Activated CD4-positive, alpha-beta T cell treated with anti-CD3 and anti-CD28 coated beads for 1 hour (primary cell): ENCODE measurements at places on chromosomes 7 and 10.

GRCh38 chr10:68561865-68562649, 1.9 kb downstream of the TET1 start:
- no peak for DNase-seq

DNA sequence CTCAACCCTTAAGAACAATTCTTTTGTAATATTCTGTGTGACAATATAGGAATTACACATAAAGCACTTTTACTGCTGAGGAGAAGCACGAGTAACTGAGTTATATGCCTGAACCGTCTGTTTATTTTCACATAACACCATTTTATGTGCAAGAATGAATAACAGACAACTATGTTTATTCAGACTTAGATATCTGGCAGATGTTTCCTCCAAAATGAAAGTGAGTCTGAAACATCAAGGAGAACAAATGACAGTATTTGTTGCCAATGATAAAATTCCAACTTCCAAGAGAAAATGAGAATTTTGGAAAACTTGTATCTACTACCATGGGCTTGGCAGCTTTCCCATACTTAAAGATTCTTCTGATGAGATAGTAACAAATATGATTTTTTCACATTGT, 51.4 kb downstream of the DNMBP start:
- DNase-seq, result no peak

DNA sequence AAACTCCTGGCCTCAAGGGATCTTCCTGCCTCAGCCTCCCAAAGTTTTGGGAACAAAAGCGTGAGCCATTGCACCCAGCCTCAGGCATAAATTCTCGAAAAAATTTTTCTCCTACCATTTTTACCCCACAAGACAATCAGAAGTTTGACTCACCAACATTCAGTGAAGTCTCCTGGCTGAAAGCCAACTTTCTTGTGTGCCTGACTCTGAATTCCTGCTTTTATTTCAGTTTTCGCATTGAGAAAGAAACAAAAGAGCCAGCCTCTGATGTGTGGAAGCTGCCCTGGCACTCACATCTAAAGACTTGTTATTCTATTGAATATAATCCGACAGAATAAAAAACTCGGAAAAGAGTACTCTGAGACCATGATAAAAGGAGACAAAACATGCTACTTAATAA, 402.9 kb downstream of the MAGI2 start:
- no peak for DNase-seq

- no peak for DNase-seq
These were observed 166.3 kb downstream of the LCOR start for GRCh38 chr10:96998329-96998888.

DNA sequence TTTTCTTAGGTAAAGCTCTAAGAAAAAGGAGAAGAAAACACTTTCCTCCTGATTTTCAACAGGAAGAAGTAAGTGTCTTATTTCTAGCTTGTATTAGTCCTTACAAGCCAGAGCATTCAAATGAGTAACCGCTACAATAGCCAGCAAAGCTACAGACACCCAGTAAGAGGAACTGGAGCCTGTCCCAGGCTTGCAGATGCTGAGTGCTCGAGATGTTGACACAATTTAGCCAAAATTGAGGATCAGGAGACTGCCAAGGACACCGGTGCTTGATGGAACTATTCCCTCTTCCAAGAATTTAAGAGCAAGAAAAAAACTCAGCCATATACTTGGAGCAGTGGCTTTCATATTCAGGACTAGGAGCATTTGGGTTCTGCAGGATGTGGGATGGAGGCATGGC, 149.3 kb upstream of the DPP6 start:
- no peak for DNase-seq

- DNase-seq, result no peak
These were observed 70.6 kb upstream of the RHEB start for GRCh38 chr7:151590071-151590849.

DNA sequence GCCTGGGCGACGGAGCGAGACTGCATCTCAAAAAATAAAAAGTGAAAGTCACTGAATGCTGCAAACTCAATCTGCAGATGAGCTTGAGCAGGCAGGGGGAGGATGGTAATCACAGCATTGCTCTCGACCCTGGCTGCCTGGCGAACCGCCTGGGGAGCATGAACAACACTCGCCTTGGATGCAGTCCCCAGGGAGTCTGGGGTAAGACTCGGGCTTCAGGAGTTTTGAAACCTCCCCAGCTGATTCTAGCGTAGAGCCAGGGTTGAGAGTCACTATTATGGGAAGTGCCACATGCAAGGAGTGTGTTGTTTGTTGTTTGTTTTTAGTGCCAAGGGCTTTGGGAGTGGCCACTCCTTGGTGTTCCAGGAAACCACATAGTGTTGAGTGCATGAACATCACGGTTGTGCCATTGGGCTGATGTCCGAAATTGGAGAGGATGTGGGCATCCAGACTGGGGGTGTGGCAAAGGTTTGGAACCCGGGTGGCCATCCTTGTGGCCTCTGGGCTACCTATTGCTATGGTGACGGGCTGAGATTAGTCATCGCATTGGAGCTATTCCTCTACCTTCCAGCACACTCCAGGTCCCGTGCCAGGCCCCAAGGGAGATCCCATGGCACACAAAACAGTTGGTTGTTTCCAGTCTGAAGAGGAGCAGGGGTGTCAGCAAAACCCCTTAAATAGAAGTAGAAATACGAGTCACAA, 92.6 kb downstream of the RGS10 start:
- no peak for DNase-seq

DNA sequence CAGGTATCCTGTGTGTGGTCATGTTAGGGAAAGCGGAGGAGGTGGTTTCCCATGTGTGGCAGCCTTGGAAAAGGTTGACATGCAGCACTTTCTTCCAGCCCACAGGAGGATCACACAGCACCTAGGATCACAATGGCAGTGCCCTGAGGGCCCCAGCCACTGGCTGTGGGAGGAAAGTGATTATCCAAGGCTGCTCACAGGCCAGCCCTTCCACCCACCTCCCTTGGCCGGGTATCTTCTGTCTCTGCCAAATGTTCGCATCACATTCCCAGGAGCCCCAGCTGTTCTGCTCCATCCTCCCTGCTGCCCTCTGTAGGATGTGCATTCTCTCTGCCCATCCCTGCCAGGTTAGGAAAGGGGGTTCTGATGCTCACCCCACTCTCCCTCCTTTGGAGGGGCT, 2.5 kb upstream of the MLXIPL start:
- no peak for DNase-seq

- no peak for DNase-seq
These were observed 57.7 kb downstream of the TNPO3 start for GRCh38 chr7:128997181-128997580.

DNA sequence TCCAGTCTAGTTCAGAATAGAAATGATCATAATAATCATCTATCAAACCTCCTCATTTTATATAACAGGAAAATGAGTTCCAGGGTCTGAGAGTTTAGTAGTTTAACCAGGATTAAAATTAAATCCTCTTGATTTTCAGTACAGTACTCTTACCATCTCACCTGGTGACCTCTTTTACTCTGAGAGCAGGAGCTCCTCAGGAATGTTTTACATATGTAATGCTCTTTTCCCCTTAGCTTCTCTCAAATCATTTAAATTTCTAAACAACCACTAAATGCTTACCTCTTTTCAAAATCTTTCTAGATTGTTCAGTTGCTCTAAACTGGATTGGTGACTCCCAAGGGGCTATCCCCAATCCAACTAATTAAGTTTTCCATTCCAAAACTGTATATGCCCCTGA, 10.2 kb upstream of the PPP3CB start:
- DNase-seq, result no peak

GRCh38 chr10:8189458-8189857, 135.0 kb downstream of the GATA3 start:
- DNase-seq, result no peak

- DNase-seq, result peak; percentile 57
These were observed 65.3 kb downstream of the PDIA4 start for GRCh38 chr7:148962823-148963582.

- DNase-seq, result no peak
These were observed 41.1 kb upstream of the PRKAR1B start for GRCh38 chr7:767941-768731.

GRCh38 chr7:46972205-46972604, 609.7 kb downstream of the TNS3 start:
- DNase-seq, result no peak

- DNase-seq, result no peak
These were observed 42.3 kb downstream of the CPEB3 start for GRCh38 chr10:92248566-92248965.

DNA sequence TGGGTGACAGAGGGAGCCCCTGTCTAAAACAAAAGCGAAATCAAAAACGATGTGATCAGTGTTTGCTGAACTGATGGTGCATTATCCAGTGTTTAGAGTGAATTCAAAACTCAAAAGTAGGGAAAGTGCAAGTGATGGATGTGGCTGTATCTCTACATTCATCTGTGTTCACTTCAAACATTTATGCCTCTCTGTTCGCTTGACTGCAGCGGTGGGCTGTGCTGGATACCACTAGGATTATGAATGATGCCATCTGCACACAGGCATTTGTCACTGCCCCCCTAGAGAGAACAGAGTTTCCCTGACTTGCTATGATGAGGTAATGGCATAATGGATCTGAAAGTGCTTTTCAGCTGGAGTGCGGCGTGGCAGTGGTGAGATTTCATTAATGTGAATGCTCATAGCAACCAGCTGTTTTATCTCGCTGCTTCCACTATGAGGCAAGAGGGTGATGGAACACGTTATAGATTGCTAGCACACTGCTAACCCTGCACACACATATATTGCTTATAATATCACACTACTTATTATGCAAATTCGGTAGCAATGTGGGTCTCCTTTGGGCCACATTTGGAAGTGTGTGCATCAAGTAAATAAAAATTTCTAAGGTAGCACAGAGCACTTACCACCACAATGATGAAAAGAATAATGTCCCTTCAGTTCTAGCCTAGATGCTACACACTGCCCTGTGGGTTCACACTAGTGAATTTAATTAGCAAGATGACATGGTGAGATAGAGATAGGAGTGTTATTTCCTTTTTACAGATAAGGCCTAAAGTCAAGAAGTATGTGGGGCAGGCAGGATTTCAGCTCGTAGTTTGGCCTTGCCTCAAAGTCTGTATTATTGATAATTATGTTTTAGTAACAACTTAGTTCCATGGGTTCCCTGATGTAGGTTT, 164.7 kb downstream of the CAMK1D start:
- DNase-seq, result no peak
